Right lobe of liver (tissue), 6 donors: ENCODE measurements at places on chromosomes 11 and 22. TPM values are rescaled to one million over a fixed set of nuclear protein-coding genes. Genes with fewer than 3 reads are reported as not detected.

DNA sequence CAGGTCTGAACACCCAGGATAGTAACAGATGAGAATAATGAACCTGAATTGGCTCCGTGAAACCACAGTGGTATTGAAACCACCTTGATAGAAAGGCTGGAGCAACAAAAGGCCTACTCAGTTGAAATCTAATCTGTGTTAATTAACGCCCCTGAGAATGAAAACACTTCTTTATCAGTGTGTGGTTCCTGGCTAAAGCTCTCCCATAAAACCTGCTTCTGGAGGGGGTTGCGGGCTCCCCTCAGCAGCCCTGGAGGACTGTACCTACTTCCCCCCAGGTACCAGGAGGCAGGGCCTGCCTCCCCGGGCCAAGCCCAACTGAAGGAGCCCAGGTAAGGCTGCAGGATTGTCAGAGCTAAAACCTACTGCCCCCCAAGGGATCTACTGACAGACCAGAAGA lies 54.6 kb downstream of the PLEKHA7 start:
- no peak overlapping the region for H3K4me3 ChIP-seq
- no peak for DNase-seq
- H3K27me3 ChIP-seq: no peaks in the 10 kb centered on the region
- no peaks in the 10 kb centered on the region for H3K4me1 ChIP-seq
- H3K27ac ChIP-seq: no peak overlapping the region

The C11orf16 gene
- not detected for total RNA-seq

DNA sequence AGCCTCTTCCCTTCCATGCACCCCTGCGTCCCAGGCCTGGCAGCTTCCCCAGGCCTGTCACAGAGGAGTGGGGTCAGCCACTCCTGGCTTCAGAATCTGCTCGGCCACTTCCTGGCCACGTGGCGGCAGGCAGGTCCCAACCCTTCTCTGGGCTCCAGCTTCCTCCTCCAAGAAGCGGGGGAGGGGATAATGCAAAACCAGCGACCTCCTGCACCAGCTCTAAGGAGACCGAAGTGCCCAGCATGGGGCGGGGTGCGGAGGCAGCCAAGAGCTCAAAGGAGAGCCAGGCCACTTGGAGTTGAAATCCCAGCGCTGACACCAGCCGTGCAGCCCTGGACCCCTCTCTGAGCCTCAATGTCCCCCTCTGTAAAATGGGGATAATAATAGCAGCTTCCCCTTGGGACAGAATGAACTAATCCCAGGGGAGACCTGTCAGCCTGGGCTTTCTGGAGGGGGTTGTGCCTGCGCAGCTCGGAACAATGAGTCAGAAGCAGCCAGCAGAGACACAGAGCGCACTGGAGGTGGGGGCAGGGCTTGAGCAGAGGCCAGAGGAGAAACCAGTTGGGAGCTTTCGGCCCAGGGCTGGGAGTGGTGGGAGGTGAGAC lies 22.8 kb upstream of the PICK1 start:
- peak overlapping the region; percentile 11 for H3K27ac ChIP-seq
- no peaks in the 10 kb centered on the region for H3K4me1 ChIP-seq
- H3K27me3 ChIP-seq: no peaks in the 10 kb centered on the region
- DNase-seq: peak; percentile 72
- H3K4me3 ChIP-seq: no peak overlapping the region

GRCh38 chr11:79007771-79008402 lies 432.9 kb downstream of the TENM4 start:
- H3K4me1 ChIP-seq: no peaks in the 10 kb centered on the region
- no peaks in the 10 kb centered on the region for H3K36me3 ChIP-seq
- no peak for DNase-seq
- no peak overlapping the region for H3K27ac ChIP-seq
- no peaks in the 10 kb centered on the region for H3K27me3 ChIP-seq
- no peak overlapping the region for H3K4me3 ChIP-seq

The SLC22A8 gene
- not detected for total RNA-seq

DNA sequence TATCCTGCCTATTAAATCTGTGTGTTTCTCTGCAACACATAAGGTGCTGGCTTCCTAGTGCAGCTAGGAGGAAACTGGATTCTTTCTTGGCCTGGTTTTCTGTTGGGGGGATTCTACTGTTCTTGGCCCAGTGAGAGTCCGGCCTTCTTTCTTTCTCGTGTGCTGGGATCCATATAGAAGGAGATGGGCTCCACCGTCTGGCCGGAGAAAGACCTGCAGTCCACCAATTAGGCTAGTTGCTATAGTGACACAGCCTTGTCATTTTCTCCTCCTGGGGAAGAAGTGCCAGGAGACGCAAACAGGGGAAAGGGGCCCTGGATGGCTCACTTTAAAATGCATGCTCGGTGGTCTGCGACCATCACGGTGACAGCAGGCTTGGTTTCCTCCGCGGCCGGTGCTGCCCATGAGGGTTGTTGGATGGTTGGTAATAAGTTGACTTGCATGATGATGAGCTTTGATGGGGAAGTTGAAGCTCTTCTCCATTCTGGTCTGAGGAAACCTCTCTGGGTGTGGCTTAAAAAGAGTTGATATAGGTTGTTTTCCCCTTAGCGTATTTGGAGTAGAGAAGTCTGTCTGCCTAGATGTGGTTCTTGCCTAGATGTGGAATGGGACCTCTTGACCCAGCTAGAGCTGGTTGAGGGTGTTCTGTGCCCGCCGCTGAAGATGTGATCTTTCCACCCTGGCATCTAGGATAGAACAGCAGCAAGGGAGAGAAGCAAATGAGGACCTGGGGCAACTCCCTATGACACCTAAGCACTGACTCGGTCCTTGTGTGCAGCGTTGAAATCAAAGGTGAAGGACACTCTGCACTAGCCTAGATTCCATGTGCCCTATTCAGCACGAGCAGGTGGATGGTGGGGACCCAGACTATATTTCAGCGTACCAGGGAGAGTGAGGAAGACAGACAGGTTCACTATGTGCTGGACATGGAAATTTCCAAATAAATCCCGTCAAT lies 1335.0 kb downstream of the BRD1 start:
- no peak overlapping the region for H3K4me3 ChIP-seq
- H3K27me3 ChIP-seq: no peaks in the 10 kb centered on the region
- no peaks in the 10 kb centered on the region for H3K4me1 ChIP-seq

GRCh38 chr22:39277142-39277607 lies 32.4 kb upstream of the PDGFB start:
- no peak overlapping the region for H3K27ac ChIP-seq
- no peaks in the 10 kb centered on the region for H3K36me3 ChIP-seq
- DNase-seq: no peak
- no peak overlapping the region for H3K4me3 ChIP-seq
- no peaks in the 10 kb centered on the region for H3K27me3 ChIP-seq

The CSKMT gene
- 3.1 TPM for total RNA-seq

The OR5AK2 gene
- not detected for total RNA-seq

GRCh38 chr22:29205594-29206371 lies at the start of gene EMID1:
Gene EMID1 (plus strand): TSS chr22:29205896. CDS start chr22:29206039, 143 bp downstream.
- peaks cover 3% of the 10 kb centered on the region for H3K4me1 ChIP-seq
- peak within 1 kb of the TSS; percentile 50 for H3K4me3 ChIP-seq
- no peak for DNase-seq
- H3K27ac ChIP-seq: no peak within 1 kb of the TSS
- no peaks in the 10 kb centered on the region for H3K27me3 ChIP-seq
- H3K36me3 ChIP-seq: no peaks in the 10 kb centered on the region

- H3K27me3 ChIP-seq: no peaks in the 10 kb centered on the region
- H3K4me3 ChIP-seq: no peak overlapping the region
- no peak overlapping the region for H3K27ac ChIP-seq
- no peak for DNase-seq
- no peaks in the 10 kb centered on the region for H3K36me3 ChIP-seq
- peaks cover 57% of the 10 kb centered on the region for H3K4me1 ChIP-seq
Observed at GRCh38 chr11:34313099-34313517, 44.7 kb downstream of the ABTB2 start.

DNA sequence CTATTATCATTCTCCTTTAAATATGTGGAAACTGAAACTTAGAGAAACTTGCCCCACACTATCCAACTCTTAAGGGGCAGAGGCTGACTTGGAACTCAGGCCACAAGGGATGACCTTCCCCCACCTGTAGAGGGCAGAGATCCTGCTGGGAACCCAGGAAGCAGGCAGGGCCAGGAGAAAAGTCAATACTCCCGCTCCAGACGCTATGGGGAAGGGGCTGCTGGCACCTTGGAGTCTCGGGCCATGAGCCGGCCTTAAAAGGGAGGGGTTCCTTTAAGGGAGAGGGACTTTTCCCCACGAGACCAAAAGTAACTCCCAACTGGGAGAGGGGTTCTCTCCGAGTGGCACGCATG lies 620 bp upstream of the ANO5 start:
- no peaks in the 10 kb centered on the region for H3K36me3 ChIP-seq
- no peaks in the 10 kb centered on the region for H3K27me3 ChIP-seq
- no peaks in the 10 kb centered on the region for H3K4me1 ChIP-seq
- H3K4me3 ChIP-seq: peak overlapping the region; percentile 67
- DNase-seq: peak; percentile 43
- H3K27ac ChIP-seq: peak overlapping the region; percentile 57

DNA sequence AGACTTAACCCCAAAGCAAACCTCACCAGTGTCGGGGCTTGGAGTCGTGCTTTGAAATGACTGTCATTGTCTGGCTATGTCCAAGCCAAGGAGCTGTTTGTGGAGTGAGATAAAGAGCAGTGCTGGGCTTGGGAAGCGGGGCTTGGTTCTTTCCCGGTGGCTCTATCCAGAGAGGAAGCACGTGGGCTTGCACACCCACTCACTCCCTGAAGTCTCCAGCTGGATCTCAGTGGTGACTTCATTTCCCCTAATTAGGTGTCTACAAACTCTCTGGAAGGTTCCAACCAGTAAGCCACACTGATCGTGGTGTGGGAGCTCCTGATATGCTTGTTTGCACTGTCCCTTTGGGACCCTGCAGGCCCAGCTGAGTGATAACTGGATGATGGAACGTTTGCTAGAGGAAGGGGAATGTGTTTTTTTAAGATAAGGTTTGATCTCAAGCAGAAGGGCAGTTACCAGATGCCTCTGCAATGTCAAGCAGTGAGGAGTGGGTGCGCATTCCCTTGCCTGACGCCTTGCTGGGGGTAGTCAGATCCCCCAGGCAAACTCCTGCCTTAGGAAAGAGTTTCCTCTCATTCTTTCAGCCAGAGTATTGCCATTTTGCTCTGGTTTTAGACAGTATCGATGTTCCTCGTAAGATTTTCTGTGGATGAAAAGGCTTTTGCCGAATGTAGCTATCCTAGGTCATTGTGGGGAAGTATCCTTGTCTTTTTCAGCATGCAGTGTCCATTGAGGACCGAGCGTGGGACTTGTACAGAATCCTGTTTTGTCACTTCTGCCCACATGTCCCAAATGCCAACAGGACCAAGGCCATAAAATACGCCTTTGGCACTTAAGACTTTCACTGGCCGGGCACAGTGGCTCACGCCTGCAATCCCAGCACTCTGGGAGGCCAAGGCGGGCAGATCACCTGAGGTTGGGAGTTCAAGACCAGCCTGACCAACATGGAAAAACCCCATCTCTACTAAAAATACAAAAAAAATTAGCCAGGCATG lies 90.9 kb downstream of the MICAL2 start:
- peak overlapping the region; percentile 31 for H3K27ac ChIP-seq
- H3K4me1 ChIP-seq: no peaks in the 10 kb centered on the region
- DNase-seq: no peak
- H3K27me3 ChIP-seq: no peaks in the 10 kb centered on the region

DNA sequence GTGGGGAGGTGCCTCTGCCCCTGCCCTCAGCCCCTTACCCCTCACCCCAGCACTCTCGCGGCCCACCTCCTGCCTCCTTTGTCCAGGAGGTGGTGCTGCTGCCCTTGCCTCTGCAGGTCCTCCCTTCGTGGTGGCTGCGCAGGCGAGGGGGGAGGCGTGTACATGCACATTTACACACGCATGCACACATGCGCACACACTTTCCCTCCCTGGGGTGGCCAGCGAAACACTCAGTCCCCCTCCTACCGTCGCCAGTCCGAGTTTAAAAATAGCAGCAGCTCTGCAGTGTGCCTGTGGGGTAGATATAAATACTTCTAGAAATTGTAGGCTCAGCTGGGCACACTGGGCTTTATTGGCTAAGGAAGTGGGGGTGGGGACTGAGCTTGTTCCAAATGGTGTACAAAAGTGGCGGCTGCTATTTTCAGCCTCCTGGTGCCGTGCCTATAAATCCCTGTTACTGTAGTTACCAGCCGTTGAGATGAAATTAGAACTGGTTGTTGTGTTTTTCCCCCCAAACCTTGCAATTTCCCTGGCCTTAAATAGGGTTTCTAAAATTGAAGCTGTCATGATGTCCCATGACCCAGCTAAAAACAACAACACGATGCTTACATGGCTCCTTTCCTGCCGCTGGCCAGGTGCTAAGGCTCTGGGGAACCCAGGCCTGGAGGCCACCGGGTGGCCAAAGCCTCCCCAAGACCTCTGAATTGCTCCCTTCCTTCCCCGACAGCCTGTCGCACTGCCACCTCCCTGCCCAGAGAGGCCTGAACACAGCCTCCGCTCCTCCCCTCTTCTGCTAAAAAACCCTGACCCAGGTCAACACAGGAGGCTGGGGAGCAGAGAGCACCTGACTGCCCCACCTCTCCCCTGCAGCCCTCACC lies 12.4 kb downstream of the PICK1 start:
- H3K36me3 ChIP-seq: peaks cover 40% of the 10 kb centered on the region
- peak; percentile 38 for DNase-seq
- no peaks in the 10 kb centered on the region for H3K4me1 ChIP-seq
- no peaks in the 10 kb centered on the region for H3K27me3 ChIP-seq
- no peak overlapping the region for H3K4me3 ChIP-seq
- H3K27ac ChIP-seq: no peak overlapping the region

DNA sequence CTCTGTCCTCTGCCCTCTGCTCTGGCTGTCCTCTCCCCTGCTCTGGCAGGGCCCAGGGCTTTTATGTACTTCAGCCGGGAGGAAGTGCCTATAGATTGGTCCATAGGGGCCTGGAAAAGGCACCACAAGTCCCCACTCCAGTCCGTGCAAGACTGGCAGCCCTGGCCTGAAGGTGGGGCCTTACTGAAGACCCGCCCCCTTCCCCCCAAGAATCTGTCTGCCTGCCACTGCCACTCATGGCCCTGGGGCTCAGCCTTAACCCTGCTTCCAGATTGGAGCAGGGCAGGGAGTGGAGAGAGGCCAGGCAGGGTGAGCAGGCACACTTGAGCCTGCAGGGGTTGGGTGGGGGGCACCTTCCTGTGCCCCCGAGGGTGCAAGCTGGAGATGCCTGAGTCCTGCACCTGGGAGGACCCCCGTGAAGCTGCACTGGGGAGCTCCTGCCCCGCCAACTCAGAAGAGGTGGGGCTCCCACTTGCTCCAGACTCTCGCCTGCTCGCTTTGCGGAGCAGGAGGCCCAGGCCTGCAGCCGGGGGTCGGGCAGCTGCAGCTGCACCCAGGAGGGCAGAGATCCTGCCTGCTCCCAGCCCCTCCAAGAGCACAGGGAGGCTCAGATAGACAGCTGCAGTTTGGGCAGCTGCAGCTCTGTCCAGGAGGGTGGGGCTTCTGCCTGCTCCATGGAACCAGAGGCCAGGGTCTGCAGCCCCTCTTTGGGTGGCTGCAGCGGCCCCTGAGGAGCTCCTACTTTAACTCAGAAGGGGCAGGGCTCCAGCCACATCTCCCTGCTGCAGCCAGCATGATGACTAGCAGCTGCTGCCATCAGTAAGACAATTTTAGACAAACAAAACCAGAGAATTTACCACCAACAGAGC lies 51.0 kb upstream of the SC5D start:
- H3K27me3 ChIP-seq: no peaks in the 10 kb centered on the region
- no peaks in the 10 kb centered on the region for H3K36me3 ChIP-seq
- no peak for DNase-seq
- H3K4me1 ChIP-seq: no peaks in the 10 kb centered on the region
